GM23338 (cell line): ENCODE measurements at places on chromosomes 1 and 21. TPM values are rescaled to one million over a fixed set of nuclear protein-coding genes. Genes with fewer than 3 reads are reported as not detected.

DNA sequence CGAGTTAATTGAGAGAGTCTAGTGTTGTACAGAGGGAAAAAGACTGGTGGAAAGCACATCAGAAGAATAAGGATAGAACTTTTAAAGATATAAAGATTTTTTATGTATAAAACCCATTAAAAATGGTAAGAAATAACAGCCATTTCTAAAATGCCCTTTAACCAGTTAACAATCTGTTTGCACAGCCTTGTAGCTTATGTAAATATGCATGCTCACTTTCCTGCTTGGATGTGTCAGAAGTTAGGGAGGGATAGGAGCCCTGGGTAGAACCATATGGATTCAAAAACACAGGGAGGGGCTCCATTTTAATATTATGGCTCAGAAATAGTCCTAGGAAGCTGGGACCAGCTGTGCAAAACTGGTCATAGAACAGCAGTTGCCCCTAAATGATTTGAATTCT, 4.5 kb upstream of the EDEM3 start:
- no peak for DNase-seq
- H3K36me3 ChIP-seq, result no peaks in the 10 kb centered on the region
- peaks cover 13% of the 10 kb centered on the region; the same call in 1 of the 2 replicates for H3K4me1 ChIP-seq
- H3K27ac ChIP-seq, result no peak overlapping the region

DNA sequence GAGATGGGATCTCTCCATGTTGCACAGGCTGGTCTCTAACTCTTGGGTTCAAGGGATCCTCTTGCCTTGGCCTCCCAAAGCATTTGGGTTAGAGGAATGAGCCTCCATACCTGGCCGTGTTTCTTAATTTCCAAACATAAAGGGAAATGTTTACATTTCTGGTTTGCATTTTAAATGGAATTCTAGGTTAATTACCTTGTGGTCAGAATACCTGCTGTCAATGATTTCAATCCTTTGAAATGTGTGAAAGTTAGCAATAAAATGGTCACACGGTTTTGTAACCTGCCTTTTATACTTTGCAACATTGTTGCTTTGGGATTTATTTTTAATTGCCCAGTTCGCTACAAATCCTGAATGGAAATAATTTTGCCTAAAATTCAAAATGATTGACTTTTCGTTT, 26.3 kb downstream of the AGMAT start:
- DNase-seq, result no peak
- no peaks in the 10 kb centered on the region for H3K27me3 ChIP-seq
- no peak overlapping the region for H3K4me3 ChIP-seq
- H3K36me3 ChIP-seq, result peaks cover 10% of the 10 kb centered on the region; the same call in 1 of the 2 replicates
- 0 out of 2 replicates have a peak overlapping the region, but pooled peaks have one; percentile 78 for H3K27ac ChIP-seq

The LINGO4 gene
- not detected in 2 replicates for polyA plus RNA-seq

- no peak overlapping the region for H3K27ac ChIP-seq
- no peak overlapping the region for H3K4me3 ChIP-seq
- 0 out of 2 replicates have a peak, but pooled peaks cover 7% of the 10 kb centered on the region for H3K4me1 ChIP-seq
- peak; percentile 11 for DNase-seq
- no peaks in the 10 kb centered on the region for H3K27me3 ChIP-seq
Measured at GRCh38 chr1:239262538-239262937, 123.8 kb upstream of the CHRM3 start.

DNA sequence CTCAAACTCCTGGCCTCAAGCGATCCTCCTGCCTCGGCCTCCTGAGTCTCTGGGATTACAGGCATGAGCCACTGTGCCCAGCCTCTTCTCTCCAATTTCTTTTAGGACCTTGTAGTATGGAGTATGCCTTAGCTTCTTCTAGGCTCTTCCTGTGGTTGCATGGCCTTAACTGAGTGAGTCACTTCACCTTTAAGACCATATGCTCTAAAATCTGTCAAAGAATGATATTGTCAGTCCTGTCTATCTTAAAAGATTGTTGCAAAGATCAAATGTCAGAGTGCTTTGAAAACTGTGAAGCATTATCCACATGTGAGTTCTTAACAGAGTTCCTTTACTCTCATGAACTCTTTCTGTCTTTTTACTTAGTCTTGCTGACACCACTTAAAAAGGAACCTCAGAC, 37.2 kb downstream of the ATP2B4 start:
- no peak overlapping the region for H3K27ac ChIP-seq
- no peak for DNase-seq
- H3K4me1 ChIP-seq, result peaks cover 5% of the 10 kb centered on the region; the same call in 1 of the 2 replicates
- H3K4me3 ChIP-seq, result no peak overlapping the region
- no peaks in the 10 kb centered on the region for H3K27me3 ChIP-seq
- no peaks in the 10 kb centered on the region for H3K36me3 ChIP-seq

DNA sequence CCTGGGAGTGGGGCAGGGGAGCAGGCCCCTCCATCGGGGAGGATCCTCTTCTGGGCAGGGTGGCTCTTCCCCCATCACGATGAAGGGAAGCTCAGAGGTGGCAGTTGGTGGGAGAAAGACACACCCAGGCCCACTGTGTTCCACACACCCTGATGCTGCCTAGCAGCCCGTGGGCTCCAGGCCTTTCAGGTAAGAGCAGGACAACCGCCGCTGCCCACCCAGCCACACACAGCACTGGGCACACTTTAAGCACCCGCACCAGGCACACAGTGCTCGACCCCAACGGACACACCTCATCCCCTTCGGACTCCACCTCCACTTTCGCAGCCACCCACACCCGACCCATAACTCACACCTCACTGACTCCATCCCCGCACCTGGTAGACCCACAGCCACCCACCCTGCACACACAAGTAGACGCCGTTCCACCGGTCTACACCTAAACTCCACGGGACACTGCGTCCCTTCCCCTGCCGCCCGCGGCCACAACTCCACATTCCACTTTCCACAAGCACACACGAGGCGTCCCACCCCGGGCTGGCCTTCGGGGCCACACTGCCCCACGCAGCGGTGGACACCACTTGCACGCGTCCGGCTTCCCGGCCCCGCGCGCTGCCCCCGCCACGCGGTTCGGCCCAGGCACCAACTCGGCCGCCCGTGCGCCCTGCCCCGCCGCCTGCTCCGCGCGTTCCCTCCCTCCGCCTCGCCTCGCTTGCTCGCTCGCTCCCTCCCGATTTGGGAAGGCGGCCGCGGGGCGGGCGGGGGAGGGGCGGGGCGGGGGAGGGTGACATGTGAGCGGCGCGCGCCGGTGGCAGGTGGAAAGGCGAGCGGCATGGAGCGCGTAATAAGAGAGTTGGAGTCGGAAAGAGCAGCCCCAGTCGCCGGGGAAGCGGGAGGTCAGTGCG, at the start of gene KCNQ4:
Gene KCNQ4 (plus strand): TSS at position 787 of the 905 bp plus-strand sequence. CDS start 307 bp downstream, outside the sequence.
- DNase-seq, result peak; percentile 84
- H3K36me3 ChIP-seq, result no peaks in the 10 kb centered on the region
- H3K27me3 ChIP-seq, result peaks cover 53% of the 10 kb centered on the region
- peak within 1 kb of the TSS; percentile 68 for H3K4me3 ChIP-seq
- peaks cover 7% of the 10 kb centered on the region; the same call in 1 of the 2 replicates for H3K4me1 ChIP-seq
- H3K27ac ChIP-seq, result no peak within 1 kb of the TSS

DNA sequence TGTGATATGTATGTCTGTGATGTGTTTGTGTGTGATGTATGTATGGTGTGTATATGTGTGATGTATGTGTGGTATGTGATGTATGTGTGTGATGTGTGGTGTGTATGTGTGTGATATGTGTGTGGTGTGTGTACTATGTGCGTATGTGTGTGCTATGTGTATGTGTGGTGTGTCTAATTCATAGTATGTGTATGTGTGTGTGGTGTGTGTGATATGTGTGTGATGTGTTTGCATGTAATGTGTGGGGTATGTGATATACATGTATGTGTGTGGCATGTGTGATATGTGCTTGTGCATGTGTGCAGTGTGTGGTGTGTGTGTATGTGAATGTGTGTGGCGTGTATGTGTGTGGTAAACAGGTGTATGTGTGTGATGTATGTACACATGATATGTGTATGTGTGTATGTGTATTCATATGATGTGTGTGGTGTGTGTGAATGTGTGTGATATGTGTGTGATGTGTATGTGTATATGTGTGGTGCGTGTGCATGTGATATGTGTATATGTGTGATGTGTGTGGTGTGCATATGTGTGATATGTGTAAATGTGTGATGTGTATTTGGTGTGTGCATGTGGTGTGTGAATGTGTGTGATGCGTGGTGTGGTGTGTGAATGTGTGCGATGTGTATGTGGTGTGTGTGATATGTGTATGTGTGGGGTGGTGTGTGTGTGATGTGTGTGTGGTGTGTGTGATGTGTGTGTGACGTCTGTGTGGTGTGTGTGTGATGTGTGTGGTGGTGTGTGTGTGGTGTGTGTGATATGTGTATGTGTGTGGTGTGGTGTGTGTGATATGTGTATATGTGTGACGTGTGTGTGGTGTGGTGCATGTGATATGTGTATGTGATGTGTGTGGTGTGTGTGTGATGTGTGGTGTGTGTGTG, 8.0 kb upstream of the PCBP3 start:
- no peak for DNase-seq
- H3K27ac ChIP-seq, result no peak overlapping the region
- H3K36me3 ChIP-seq, result no peaks in the 10 kb centered on the region
- peaks cover under 1% of the 10 kb centered on the region; the same call in 1 of the 2 replicates for H3K4me1 ChIP-seq
- H3K27me3 ChIP-seq, result no peaks in the 10 kb centered on the region

DNA sequence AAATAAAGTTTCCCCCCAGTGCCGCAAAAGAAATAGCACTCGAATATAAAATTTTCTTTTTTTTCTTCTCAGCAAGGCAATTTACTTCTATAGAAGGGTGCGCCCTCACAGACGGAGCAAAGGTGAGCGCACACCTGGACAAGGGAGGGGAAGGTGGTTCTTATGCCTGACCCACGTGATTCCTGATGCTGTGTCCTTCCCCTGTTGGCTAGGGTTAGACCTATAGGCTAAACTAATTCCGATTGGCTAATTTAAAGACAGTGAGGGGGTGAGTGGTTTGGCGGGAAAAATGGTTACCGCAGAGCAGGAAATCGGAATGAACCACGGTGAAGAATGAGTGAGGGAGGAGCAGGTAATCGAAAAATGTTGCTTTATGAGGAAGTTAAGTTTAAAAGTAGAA, 607 bp upstream of the FAAH start:
- H3K36me3 ChIP-seq, result no peaks in the 10 kb centered on the region
- peaks cover 19% of the 10 kb centered on the region for H3K27me3 ChIP-seq
- no peak overlapping the region for H3K27ac ChIP-seq

GRCh38 chr1:116508984-116509980, 61.5 kb downstream of the CD58 start:
- H3K36me3 ChIP-seq, result no peaks in the 10 kb centered on the region
- no peaks in the 10 kb centered on the region for H3K4me1 ChIP-seq
- no peaks in the 10 kb centered on the region for H3K27me3 ChIP-seq
- no peak overlapping the region for H3K27ac ChIP-seq

The NPPB gene
- 0.95 and 1.1 TPM in 2 replicates for polyA plus RNA-seq

DNA sequence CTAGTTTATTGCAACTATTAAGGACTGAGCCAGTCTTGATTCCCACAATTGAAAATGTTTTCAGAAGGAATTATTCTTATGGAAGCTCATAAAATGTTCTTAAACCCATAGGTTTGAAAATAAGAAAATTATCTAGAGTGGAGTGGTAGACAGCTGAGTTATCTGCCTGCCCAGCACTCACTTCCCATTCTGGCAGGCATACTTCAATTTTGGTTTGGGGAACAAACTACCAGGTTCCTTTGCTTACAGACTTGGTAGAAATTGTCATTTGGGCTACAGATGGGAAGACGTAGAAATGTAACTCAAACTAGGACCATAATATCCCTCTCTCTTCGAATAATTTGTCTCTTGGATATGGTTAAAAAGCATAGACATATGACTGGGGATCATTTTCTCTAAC, 18.4 kb downstream of the JUN start:
- DNase-seq, result no peak
- no peak overlapping the region for H3K4me3 ChIP-seq
- H3K4me1 ChIP-seq, result no peaks in the 10 kb centered on the region
- H3K27ac ChIP-seq, result no peak overlapping the region
- no peaks in the 10 kb centered on the region for H3K36me3 ChIP-seq

DNA sequence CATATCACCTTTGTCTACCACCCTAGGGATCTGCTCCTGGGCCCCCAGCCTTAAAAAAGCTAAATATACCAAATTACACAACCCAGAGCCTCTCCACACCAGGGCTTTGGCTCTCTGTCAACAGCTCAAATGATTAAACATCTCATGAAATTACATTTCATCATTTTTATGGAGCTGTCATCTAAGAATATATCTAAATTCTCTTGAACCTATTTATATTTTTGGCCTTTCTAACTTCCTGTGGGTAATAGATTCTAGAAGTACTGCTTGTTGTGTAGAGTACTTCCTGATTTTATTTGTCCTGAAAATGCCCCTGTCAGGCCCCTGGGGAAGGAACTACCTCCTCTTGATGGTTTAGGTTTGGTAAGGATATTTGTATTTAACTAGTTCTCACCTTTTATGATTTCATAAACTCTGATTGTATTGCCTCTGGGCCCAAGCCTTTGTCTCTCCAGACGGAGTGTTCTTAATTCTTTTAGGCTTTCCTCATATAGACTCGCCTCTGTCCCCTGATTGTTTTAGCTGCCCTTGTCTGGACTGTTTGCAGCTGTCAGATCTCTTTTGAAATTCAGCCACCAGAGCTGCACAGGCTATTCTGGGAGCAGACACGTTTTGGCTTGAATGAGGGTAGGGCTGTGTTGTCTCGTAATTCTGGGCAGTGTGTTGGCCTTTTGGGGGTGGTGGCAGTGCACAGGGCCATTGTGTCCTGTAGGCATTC, 16.6 kb downstream of the MYOG start:
- no peaks in the 10 kb centered on the region for H3K36me3 ChIP-seq
- DNase-seq, result no peak
- H3K4me3 ChIP-seq, result no peak overlapping the region
- H3K4me1 ChIP-seq, result no peaks in the 10 kb centered on the region

The ANGPTL3 gene
- 0.10 and 0.16 TPM in 2 replicates for polyA plus RNA-seq

- no peaks in the 10 kb centered on the region for H3K36me3 ChIP-seq
- peaks cover 24% of the 10 kb centered on the region for H3K4me1 ChIP-seq
Measured at GRCh38 chr1:210076620-210077019, 138.6 kb downstream of the SYT14 start.

GRCh38 chr1:9733160-9733789, 81.7 kb downstream of the PIK3CD start:
- no peak overlapping the region for H3K4me3 ChIP-seq
- no peak for DNase-seq
- no peaks in the 10 kb centered on the region for H3K4me1 ChIP-seq
- H3K36me3 ChIP-seq, result peaks cover 34% of the 10 kb centered on the region
- H3K27ac ChIP-seq, result no peak overlapping the region
- no peaks in the 10 kb centered on the region for H3K27me3 ChIP-seq

- no peak overlapping the region for H3K27ac ChIP-seq
- H3K4me3 ChIP-seq, result no peak overlapping the region
- H3K27me3 ChIP-seq, result no peaks in the 10 kb centered on the region
- peaks cover 20% of the 10 kb centered on the region for H3K4me1 ChIP-seq
- no peak for DNase-seq
Measured at GRCh38 chr1:226497991-226498639, 50.4 kb upstream of the STUM start.

The AJAP1 gene
- not detected in 2 replicates for polyA plus RNA-seq

DNA sequence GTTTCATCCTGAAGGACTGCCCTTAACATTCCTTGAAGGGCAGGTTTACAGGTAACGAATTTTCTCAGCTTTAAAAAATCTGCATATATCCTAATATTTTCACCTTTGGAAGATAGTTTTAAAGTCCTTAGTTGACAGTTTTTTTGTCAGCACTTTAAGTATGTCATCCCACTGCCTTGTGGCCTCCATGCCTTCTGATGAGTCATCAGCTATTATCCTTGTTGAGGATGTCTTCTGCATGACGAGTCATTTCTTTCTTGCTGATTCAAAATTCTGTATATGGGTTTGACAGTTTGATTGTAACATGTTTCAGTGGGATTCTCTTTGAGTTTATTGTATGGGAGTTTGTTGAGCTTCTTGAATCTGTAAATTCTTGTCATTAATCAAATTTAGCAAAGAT, 500.6 kb downstream of the DISC1 start:
- no peaks in the 10 kb centered on the region for H3K27me3 ChIP-seq
- peak overlapping the region; percentile 56 for H3K4me3 ChIP-seq
- peaks cover 67% of the 10 kb centered on the region for H3K4me1 ChIP-seq
- DNase-seq, result no peak
- peaks cover 38% of the 10 kb centered on the region; the same call in 1 of the 2 replicates for H3K36me3 ChIP-seq

GRCh38 chr1:166153525-166154314, 13.1 kb downstream of the FAM78B start:
- H3K4me1 ChIP-seq, result no peaks in the 10 kb centered on the region
- DNase-seq, result no peak
- no peaks in the 10 kb centered on the region for H3K27me3 ChIP-seq
- H3K4me3 ChIP-seq, result no peak overlapping the region
